ENCODE measurements at places on chromosomes 12 and 14. TPM values are rescaled to one million over a fixed set of nuclear protein-coding genes. Genes with fewer than 3 reads are reported as not detected.

- H3K4me3 ChIP-seq: no peak overlapping the region
- peaks cover 7% of the 10 kb centered on the region for H3K27me3 ChIP-seq
- no peaks in the 10 kb centered on the region for H3K4me1 ChIP-seq
- no peak for DNase-seq
- no peak overlapping the region for H3K27ac ChIP-seq
Measured at GRCh38 chr14:55813630-55814029, 233.6 kb downstream of the KTN1 start.

DNA sequence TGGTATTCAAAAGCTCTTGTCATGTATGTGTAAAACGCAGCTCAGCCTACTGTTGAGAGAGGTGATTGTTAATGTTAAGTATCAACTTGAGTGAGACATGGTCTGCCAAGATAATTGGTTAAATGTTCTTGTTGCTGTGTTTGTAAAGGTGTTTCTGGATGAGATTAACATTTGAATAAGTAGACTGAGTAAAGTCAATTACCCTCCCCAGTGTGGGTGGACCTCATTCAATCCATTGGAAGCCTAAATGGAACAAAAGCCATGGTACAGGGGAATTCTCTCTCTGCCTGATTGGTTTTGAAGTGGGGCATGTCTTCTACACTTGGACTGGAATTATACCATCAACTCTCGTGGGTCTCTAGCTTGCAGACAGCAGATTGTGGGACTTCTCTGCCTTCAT lies 63.8 kb upstream of the RERGL start:
- no peak overlapping the region for H3K4me3 ChIP-seq
- H3K36me3 ChIP-seq: no peaks in the 10 kb centered on the region
- H3K4me1 ChIP-seq: no peaks in the 10 kb centered on the region

The RAD52 gene
- 4.9 TPM for polyA plus RNA-seq

- H3K36me3 ChIP-seq: no peaks in the 10 kb centered on the region
- no peak overlapping the region for H3K27ac ChIP-seq
- DNase-seq: no peak
- peaks cover 29% of the 10 kb centered on the region for H3K27me3 ChIP-seq
Measured at GRCh38 chr12:30201301-30202160, 417.8 kb upstream of the TMTC1 start.

The DPF3 gene
- polyA plus RNA-seq: 0.35 TPM

DNA sequence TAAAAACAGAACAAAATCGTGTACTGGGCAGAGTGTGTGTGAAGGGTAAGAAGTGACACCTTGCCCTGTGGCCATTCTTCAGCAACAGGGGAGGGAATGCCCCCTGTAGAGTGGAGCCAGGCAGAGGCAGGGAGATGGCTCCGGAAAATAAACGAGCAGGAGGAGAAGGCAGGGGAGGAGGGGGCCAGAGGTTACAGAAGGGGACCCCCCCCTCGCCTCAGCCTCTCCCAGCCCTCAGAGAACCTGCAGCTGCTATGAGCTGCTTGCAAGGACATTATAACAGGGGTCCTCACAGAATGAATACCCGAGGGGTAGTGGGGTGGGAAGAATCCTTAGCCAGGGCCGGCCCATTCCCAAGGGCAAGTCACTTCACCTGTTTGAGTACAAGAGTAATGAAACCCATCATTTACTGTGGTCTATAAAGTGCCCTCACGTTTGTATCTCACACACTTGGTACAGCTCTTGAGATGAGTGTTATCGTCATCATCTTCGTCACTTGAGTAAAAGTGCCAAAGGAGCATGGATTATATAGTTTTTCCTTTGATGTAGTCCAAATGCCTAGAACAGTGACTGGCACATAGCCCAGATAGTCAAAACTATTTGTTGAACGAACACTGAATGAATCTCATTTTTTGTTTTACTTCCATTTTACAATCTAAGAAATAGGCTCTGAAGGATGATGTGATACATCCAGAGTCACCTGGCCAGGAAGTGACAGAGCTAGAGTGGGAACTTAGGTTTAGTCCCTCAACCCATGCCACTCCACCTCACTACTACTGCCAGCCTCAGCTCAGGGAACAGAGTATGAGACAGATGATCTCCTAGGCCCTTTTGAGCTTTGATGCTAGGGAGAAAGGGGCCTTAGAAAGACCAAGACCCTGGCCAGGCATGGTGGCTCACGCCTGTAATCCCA lies 14.5 kb downstream of the SCNN1A start:
- no peak overlapping the region for H3K27ac ChIP-seq
- H3K4me1 ChIP-seq: peaks cover 41% of the 10 kb centered on the region
- DNase-seq: no peak
- no peaks in the 10 kb centered on the region for H3K27me3 ChIP-seq
- H3K4me3 ChIP-seq: peak overlapping the region; percentile 72

The ABCD4 gene
- 24.0 TPM for polyA plus RNA-seq

The CCDC177 gene
- not detected for polyA plus RNA-seq

Data from naive thymus-derived CD8-positive, alpha-beta T cell (primary cell).